Stimulated activated CD4-positive, alpha-beta T cell treated with anti-CD3 and anti-CD28 coated beads, Interleukin-1b, Interleukin-23, amount 100 ng/mL, for 1 hour (primary cell): ENCODE measurements at places on chromosomes 3 and 15.
A peak's percentile ranks its signal among the peaks of the same experiment; 100 is the strongest.

GRCh38 chr3:126493739-126494138 lies 18.0 kb upstream of the ZXDC start:
- no peak for DNase-seq

DNA sequence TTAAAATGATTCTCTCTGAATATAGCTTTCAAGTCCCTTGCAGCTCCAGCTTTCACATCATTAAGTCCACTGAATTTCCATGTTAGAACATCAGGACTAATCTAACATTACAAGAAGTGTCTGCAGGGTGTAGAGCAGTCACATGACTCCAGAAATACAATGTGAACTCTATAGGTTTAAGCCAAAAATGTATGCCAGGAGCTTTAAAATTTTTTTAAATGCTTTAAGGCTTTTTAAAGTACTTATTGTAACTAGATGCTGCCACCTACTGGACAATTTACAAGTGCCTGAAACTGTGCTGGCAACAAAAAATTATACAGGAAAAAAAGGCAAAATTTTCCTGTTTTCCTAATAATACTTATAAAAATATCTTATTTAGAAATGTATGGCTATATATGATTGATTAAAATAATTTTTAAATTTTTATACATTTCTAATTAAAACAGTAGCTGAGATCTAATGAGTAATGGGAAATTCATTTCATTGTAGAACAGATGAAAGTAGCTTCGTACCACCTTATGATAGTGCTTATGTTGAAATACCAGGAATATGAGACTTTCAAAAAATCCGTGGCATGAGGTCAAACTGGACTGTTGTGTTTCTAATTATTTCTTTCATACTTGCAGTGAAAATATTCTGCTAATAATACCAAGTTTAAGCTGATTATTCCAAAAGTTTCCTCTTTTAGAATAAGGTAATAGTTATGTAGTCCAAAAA lies 25.7 kb downstream of the FSIP1 start:
- no peak for DNase-seq

DNA sequence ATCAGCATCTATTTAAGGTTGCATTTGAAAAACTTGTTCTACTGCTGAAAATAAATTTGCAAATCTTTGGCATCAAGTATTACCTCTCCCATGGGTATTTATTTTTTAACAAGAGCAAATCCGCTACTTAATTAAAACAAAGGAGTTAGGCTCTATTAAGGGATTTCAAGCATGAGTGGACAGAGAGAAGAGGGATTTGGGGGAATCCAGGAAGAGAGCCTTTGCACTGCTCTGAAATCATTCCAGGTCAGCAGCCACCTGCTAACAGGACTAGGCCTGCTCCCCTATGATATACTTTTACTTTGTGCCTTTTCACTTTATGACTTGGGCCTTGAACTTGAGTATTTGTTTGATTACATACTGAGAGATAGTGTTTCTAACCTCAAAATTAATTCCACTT lies 57.1 kb downstream of the IQCH start:
- no peak for DNase-seq

GRCh38 chr3:1515882-1516281 lies 423.1 kb downstream of the CNTN6 start:
- no peak for DNase-seq

- no peak for DNase-seq
Measured at GRCh38 chr3:14126887-14127505, 2.1 kb downstream of the TMEM43 start.

DNA sequence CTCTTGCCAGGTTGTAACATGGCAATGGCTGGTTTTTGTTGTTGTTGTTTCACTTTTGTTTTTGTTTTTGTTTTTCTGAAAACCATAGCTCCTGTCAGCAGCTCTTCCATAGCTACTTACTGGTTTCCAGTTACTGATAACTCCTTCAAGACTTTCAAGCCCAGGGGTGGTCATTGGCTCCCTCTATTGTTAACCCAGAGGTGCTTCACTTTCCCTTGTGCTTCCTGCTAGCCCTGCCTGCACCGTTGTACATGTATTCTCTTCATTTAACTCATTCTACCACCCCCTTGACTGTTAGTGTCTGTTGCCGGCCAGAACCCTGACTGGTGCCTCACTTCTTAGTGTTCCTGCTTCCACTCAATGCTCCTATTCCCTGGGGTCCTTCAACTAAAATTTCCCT lies 4.2 kb upstream of the TRAT1 start:
- DNase-seq: peak; percentile 29

GRCh38 chr3:182793663-182794454 lies 555 bp downstream of the ATP11B start:
- no peak for DNase-seq

DNA sequence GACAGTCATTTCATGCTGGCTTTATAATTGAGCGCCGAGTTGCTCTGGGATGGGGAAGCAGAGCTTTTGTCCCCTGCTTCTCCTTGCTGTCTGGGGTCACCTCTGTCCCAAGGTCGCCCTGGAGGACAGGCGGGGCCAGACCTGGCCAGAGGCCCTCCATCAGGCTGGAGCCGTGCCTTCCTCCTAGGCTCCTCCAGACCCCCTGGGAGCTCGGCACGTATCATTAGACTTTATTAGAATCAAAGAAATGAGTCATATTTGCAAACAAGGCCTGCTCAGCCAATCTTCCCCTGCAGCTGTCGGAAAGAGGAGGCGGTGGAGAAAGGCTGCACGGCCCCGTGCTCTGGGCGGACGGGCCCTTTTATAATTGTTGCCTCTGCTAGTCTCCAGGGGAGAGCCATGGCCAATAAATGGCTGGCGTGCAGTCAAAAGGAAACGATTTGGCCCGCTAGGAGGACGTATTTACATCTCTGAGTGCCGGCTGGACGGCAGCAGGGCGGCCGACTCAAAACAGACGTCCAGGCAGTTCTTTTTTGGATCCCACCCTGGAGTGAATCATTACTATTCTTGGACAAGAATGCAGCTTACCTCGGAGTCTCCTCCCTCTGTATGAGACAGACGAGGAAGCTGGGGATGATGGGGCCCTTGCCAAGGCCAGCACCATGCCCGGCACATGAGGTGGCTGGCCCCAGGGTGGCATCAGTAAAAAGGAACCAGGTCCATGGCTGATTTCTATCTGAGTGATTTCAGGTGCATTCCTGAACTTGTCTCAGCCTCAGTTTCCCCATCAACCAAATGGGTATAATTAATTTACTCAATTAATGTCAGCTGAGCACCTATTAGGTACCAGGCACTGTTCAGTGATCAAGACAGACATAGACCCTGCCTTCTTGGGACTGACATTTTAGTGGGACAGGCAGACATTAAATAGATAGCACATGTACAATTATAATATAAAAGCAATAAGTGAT lies 50.6 kb downstream of the SLC6A6 start:
- no peak for DNase-seq
